ENCODE measurements at places on chromosomes 4 and X. TPM values are rescaled to one million over a fixed set of nuclear protein-coding genes. Genes with fewer than 3 reads are reported as not detected.

Gene SLC25A4
- 21.9 TPM for total RNA-seq

Gene CYSLTR1
- not detected for total RNA-seq

Gene C4orf36
- total RNA-seq: 0.28 TPM

Gene ZMAT1
- not detected for total RNA-seq

Gene CXCL8
- 3.3 TPM for total RNA-seq

DNA sequence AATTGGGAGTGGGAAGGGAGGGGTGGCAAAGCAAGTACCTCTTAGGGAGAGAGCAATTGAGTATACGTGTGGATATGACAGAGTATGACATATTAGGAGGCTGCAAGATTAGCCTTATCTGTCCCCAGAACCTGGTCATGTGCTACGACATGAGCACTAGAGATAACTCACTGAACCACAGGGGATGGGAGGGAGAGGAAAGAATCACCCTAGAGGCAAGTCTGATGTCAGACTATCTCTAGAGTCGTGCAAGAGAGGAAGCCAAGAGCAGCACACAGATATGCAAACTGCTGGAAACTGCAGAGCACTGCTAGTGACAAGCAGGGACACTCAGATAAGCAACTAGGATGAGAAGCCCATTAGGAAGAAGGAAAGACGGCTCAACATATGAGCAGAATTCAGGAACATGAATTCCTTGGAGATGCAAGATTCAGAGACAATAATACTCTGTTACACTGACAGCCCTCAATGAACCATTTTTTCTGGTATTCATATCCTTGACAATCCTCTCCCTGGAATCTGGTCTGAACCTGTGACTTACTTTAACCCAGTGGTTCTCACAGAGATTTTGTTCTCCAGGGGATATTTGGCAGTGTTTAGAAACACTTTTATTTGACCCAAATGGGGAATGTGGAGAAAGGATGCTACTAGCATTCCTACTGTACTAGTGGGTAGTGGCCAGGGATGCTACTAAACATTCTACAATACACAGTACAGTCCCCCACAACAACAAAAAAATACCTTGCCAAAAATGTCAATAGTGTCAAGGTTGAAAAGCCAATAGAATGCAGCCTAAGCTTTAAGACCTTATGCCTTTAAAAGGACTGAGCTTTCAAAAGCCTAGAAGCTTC lies 84.0 kb upstream of the BMP2K start:
- DNase-seq: peak; percentile 16

- no peak for DNase-seq
Measured at GRCh38 chrX:40237731-40238178, 140.0 kb upstream of the BCOR start.

DNA sequence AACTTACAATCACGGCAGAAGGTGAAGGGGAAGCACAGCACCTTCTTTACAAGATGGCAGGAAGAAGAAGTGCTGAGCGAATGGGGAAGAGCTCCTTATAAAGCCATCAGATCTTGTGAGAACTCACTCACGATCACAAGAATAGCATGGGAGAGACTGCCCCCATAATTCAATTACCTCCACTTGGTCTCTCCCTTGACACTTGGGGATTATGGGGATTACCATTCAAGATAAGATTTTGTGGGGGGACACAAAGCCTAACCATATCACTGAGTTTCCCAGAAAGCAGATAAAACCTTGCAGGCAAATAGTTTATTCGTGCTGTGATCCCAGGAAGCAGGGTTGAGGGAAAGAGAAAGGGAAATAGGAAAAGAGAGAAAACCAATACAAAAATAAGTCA lies 69.0 kb upstream of the GYPA start:
- DNase-seq: no peak

- DNase-seq: peak; percentile 86
Measured at GRCh38 chr4:47071901-47072341, 40.6 kb downstream of the GABRB1 start.

DNA sequence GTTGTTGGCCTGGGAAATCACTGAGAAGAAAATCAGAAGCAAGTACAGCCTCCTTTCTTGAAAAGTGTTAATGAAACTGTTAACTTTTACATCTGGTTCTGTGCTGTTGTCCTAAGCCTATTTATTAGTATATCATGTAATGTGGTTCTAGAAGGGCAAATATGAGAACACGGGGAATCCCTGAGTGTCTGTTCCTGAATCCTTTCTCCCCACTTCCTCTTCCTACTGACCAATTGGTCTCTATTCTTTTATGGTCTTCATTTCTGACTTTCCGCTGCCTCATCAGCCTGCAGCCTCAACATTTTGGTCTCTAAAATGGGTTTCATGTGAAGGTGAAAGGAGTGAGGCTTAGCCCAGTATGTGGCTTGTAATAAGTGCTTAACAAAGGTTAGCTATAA lies 159.9 kb upstream of the MAMLD1 start:
- no peak for DNase-seq

- no peak for DNase-seq
Measured at GRCh38 chr4:3302173-3302785, 9.5 kb downstream of the RGS12 start.

GRCh38 chrX:8729811-8730210 lies 2.1 kb downstream of the ANOS1 start:
- no peak for DNase-seq

Measured in IMR-90 (cell line).